ENCODE measurements at places on chromosomes 3 and 15. TPM values are rescaled to one million over a fixed set of nuclear protein-coding genes. Genes with fewer than 3 reads are reported as not detected.

DNA sequence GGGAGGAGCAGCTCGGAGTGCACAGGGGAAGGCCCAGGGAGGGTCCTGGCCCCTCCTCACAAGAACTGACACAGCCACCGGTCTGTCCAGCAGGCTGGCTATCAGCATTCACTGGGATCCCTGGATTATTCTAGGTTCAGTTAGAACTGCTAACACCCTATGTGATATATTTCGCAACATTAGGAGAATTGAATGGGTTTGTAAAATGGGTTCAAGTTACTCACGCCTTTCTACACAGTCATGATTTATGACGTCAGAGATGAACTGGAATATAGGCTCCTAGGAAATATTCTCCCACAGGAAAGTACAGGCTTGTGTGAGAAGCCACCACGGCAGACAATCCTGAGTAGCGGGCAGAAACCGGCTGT, 969 bp upstream of the BSN start:
- DNase-seq: no peak

- DNase-seq: no peak
These were observed 621 bp upstream of the PARP6 start for GRCh38 chr15:72272997-72273352.

DNA sequence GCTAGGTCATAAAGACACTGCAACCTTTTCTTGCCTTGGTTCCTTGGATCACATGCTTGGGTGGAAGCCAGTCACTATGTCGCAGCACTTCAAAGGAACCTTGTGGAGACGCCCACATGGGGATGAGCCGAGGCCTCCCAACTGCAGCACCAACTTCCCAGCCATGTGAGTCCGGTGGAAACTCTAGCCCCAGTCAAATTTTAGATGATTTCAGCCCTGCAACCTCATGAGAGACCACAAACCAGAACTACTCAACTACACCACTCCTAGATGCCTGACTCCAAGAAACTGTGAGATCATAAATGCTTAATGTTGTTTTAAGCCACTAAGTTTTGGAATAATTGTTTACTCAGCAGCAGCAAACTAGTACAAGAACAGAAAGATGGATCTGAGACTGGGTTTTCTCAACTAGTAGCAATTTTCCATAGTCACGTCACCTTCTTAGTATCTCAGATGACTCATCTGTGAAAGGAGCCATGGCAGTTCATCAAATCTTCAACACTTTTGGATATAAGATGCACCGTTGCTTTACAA, 86.5 kb downstream of the MB21D2 start:
- DNase-seq: no peak

ROPN1 gene
- 0.27 TPM for total RNA-seq

PIGZ gene
- not detected for total RNA-seq

RUVBL1 gene
- 134 TPM for total RNA-seq

GOLGA8H gene
- total RNA-seq: 1.2 TPM

ADGRG7 gene
- total RNA-seq: not detected

Data from GM23338 (cell line).